ENCODE measurements at places on chromosomes 3 and 15.

GRCh38 chr3:40827226-40827625 is 302.5 kb downstream of the ZNF621 start:
- DNase-seq: no peak

- DNase-seq: no peak
Measured at GRCh38 chr3:126142652-126143051, 37.7 kb downstream of the ALDH1L1 start.

DNA sequence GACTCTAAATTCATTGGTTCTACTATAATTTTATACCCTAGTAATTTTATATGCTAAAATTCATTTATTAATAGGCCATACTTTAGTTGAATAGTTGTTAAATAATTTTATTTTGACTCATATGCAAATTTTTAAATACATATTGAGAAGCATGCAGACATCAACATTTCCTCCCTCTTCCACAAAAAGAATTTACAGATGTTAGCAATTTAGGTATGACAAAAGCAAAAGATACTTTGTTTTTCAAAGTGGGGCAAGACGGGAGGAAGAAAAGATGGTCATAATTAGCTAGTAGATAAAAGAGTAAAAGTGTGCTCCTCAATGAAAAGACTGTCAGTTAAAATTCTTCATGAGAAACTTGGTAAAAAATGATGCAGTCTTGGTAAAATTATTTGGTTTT is 148.9 kb upstream of the TSPAN3 start:
- peak; percentile 28 for DNase-seq

- no peak for DNase-seq
Measured at GRCh38 chr3:56837196-56837955, 35.6 kb upstream of the ARHGEF3 start.

- DNase-seq: no peak
Measured at GRCh38 chr3:3259181-3259580, 79.7 kb upstream of the CRBN start.

DNA sequence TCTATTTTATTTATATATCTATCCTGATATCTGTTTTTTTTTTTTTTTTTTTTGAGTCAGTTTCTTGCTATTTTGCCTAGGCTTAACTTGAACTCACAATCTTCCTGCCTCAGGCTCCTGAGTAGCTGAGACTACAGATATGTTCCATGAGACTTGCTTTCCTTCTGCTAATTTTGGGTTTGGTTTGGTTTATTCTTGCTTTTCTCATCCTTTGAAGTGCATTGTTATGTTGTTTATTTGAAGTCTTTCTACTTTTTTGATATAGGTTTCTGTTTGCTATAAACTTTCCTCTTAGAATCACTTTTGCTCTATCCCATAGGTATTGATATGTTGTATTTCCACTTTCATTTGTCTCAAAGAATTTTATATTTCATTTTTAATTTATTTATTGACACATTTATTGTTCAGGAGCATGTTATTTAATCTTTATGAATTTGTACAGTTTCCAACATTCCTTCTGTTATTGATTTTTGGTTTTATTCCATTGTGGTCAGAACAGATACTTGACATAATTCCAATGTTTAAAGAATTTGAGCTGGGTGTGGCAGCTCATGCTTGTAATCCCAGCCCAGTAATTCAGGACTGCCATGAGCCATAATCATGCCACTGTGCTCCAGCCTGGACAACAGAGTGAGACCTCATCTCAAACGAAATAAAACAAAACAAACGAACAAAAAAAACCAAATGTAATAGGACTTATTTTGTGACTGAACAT is 62.3 kb upstream of the PLSCR4 start:
- no peak for DNase-seq

- DNase-seq: no peak
Measured at GRCh38 chr3:45309876-45310275, 78.5 kb upstream of the LARS2 start.

- DNase-seq: peak; percentile 2
Measured at GRCh38 chr15:29734917-29735572, 87.2 kb downstream of the TJP1 start.

GRCh38 chr3:65785065-65785645 is 253.6 kb downstream of the MAGI1 start:
- DNase-seq: peak; percentile 27

DNA sequence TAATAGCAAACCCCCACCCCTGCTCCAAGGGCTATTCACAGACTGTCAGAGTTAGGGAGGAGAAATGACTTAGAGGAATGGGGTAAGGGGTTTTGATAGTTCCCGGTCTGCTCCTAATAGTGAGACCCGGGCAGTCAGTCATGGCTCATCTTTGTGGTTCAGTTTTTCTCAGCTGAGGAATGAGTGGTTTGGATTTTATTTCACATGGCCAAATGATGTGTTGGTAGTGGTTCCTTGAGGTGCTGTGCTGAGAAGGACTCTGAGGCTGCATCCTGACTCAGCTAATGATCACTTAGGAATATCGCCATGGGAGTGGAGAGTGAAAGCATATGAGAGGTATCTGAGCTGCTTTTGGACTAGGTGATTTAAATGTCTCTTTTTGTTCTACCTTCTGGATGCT is 80.2 kb downstream of the LPP start:
- peak; percentile 54 for DNase-seq

GRCh38 chr15:39132954-39133600 is 447.8 kb upstream of the THBS1 start:
- peak; percentile 76 for DNase-seq

GRCh38 chr3:61420136-61420759 is 141.1 kb upstream of the PTPRG start:
- no peak for DNase-seq

GRCh38 chr3:135218782-135219181 is 423.7 kb downstream of the EPHB1 start:
- no peak for DNase-seq

GRCh38 chr3:178480274-178480673 is 56.0 kb upstream of the KCNMB2 start:
- DNase-seq: no peak

DNA sequence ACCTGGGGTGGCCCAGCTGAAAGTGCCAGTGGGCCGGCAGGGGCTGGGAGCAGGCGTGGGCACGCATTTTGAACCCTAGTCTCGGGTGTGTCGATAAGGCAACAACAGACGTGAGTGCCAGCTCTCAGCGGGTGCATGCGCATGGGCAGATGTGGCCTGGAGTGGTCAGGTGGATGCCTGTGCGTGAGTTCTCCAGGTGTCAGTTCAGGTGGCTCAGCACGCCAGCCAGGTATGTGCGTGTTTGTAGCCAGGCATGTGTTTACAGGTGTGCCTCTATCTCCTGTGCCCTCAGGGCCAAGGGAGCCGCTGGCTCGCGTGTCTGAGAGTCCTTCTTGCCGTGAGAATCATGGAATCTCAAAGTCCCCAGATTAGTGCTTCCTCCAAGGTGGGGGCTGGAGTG is 14.8 kb downstream of the CYP1A2 start:
- DNase-seq: no peak
